ENCODE measurements at places on chromosomes 12 and 14.

GRCh38 chr12:90064852-90065801, 356.5 kb upstream of the ATP2B1 start:
- DNase-seq, result no peak

- no peak for DNase-seq
Measured at GRCh38 chr14:65318636-65319506, 93.7 kb upstream of the FUT8 start.

DNA sequence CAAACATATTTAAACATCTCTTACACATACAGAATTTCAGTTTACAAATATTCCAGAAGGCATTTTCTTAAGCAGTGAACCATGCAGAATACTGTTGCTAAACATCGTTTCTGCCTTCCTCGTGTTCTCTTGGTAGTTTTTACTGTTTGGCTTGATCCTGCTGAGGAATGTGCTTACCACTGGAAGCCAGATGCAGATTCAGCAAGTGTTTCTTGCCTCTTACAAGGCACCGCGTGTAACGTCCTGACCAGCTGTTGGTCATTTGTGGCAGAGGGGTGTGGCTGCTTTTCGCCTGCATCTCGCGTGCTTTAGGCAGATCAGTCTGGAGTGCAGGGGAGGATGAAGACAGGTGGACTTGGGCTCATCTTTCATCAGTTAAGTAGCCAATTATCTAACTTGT, 12.4 kb downstream of the EIF2B1 start:
- DNase-seq, result no peak

DNA sequence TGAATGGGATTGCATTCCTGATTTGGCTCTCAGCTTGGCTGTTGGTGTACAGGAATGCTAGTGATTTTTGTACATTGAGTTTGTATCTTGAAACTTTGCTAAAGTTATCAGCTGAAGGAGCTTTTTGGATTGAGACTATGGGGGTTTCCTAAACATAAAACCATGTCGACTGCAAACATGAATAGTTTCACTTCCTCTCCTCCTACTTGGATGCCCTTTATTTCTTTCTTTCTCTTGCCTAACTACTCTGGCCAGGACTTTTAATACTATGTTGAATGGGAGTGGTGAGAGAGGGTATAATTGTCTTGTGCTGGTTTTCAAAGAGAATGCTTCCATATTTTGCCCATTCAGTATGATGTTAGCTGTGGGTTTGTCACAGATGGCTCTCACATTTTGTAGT, 141.5 kb downstream of the CEP83 start:
- no peak for DNase-seq

DNA sequence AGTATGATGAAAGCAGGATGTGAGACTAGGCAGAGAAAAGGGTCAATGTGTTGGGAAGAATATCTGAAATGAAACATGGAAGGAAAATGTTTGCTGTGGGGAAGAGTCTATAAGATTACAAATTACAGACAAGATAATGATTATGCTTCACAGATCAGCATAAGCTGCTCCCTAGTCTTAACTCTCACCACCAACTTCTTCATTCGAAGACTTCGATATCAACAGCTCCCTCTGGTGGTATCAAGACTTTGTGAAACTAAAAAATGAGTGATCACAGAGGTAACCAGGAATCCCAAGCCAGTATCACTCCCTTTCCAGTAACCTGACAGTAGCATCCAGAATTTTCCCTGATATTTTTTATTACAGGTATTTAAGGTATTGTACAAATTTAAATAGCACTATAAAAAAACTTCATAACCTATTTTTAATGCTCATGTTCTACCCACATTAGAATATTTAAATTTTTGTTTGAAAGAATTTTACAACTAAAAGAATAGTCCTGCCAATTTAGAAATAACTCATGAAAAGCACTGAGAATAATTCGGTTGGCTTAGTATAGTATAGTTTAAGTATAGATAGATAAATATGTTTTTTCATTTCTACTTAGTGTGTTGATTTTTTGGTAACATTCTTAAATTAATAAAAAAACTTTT, 84.4 kb downstream of the C2CD5 start:
- DNase-seq, result peak; percentile 71

DNA sequence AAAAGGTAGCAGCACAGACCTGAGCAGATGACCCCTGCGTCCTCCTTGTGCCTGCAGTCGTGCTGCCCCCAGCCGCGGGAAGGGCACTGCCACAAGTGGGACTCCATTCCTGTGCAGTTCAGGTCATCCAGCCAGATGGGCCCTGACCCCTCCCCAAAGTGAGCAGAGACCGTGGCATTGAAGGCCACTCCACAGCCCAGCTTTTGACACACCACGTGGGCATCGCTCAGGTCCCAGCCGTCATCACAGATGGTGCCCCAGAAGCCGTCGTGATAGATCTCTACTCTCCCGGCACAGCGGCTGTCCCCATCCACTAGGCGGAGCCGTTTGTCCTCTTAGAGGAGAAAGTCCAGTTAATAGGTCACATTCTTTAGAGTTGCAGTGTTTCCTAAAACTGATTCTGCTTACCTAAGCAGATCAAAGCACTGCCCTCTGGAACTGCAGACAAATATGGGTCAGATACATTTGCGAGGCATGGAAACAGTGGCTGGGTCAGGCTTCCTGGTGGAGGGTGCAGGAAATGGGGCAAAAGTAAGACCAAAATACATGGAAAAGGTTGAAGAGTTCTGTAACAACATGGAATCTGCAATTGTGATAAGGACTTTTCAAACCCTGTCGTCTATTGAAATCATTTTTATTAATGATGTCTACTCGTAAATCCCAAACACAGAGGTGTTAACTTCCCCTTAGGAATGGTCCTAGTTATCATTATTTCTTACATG, 69.4 kb downstream of the CD163L1 start:
- DNase-seq, result no peak

- DNase-seq, result no peak
Measured at GRCh38 chr14:100442036-100442435, 118.9 kb downstream of the SLC25A47 start.

DNA sequence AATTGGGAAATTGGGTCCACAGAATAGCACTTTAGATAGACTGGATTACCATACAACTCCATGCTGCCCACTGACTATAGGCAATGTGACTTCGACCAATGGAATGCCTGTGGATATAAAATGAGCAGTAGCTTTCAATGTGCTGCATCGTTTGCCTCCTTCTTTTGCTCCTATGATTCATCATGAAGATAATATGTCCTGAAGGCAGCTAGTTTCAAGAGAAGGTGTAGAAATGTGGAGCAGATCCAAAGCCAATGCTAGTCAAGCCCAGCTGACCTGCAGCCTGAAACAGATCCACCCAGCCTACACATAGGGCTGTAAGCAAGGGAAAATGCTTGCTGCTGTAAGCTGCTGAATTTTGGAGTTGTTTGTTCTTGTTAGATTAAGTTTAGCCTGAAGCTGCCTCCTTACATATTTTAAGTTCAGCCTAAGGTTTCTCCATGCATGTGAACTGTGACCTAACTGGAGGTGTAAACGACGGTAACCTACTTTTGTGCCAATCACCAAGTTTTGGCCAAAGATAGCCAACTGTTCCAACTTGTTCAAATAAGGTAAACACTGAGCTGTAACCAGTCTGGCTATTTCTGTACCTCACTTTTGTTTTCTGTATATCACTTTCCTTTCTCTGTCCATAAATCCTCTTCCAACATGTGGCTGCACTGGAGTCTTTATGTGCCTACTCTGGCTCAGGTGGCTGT, 169.1 kb upstream of the AVPR1A start:
- no peak for DNase-seq

DNA sequence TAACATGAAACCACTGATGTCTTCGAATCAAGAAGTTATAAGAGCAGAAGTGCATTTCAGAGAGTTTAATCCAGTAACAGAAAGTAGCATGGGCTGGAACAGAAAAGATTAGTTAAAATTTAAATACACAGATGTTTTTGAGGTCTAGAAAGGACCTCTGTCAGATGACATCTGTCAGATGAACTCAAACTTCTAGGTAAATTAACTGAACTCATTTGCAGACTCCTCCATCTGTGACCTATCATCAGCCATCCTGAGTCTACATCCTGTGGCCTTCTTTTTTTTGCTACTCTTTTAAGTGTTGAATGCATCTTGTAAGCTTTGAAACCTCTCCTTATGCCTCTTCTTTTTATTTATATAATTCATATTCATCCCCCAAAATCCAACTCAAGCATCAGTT, 53.3 kb downstream of the C2CD5 start:
- no peak for DNase-seq
